Stimulated activated CD4-positive, alpha-beta T cell treated with anti-CD3 and anti-CD28 coated beads, Interleukin-12 subunit alpha, Interleukin-12 subunit beta, amount 100 ng/mL, for 24 hours (primary cell): ENCODE measurements at places on chromosomes 3 and 15.

DNA sequence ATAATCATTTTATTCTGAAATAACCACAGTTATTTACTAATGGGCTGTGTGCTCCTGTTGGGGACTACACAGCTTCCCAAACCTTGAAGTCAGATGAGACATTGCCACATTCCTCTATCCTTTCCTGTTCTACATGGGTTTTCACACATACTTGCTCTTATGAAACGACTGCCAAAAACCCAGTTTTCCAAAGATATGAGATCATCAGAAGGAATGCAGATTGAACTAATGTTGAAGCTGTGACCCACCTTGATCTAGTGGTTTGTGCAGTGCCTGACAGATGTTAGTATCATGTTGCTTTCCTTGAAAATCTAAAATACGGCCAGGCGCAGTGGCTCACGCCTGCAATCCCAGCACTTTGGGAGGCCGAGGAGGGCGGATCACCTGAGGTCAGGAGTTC, 144.6 kb downstream of the VGLL4 start:
- DNase-seq = no peak

- DNase-seq = no peak
Observed at GRCh38 chr3:53109190-53109589, 21.0 kb downstream of the RFT1 start.

- DNase-seq = no peak
Observed at GRCh38 chr15:98872774-98873173, 134.8 kb downstream of the PGPEP1L start.

DNA sequence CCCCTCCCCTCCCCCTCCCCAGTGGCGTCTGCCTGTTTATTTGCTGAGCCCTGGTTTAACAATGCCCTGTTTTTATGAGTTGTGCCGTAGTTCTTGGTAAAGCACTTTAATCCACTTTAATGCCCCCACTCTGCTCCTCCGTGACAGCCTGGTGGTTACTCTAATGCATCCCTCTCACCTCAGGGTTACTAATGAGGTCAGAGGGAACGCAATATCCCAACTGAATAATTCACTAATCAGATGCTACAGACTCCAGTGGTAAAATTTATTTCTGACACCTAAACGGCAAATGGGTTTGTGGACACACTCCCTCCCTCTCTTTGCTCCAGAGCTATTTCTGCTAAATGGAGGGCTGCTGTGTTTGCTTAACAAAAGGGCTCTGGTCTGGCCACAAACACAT, 26.1 kb upstream of the NTRK3 start:
- no peak for DNase-seq

DNA sequence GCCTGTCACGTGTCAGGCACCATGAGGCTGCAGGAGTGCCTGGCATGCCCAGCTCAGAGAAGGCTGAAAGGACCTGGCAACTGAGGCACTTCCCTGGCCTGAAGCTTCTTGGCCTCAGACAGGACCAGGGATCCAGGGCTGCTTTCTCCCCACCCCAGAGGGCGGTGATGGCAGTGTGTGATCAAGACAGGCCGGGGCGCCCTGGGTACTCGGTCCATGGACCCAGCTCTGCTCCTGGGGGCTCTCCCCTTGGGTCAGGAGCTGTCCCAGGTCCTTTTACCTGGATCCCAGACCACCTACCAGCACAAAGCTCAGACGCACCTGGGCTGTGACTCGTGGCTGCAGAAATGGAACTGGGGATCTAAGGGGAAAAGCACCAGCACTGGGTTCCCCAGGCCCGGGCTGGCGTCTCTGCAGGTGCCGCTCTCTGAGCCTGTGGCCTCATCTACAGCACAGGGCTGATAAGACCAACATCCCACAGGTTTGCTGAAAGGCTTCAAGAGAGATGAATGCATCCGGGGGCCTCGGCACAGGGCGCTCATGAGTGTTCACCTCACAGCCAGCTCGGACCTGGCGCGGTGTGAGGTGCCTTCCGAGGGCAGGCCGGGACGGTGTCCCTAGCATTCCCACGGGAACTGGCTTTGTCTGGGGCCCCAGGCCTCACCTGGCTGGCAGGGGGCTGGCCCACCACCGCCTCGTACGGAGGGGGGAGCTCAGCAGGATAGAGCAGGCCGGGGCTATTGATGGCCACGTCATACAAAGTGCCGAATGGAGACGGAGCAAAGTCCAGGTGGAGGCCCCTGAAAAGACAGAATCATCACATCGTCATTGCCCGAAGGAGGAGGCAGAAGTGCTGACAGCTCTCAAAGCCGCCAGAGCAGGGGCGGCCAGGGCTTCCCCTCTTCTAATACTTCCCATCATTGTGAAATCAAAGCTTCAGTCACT, 133.6 kb downstream of the NSMCE3 start:
- no peak for DNase-seq

DNA sequence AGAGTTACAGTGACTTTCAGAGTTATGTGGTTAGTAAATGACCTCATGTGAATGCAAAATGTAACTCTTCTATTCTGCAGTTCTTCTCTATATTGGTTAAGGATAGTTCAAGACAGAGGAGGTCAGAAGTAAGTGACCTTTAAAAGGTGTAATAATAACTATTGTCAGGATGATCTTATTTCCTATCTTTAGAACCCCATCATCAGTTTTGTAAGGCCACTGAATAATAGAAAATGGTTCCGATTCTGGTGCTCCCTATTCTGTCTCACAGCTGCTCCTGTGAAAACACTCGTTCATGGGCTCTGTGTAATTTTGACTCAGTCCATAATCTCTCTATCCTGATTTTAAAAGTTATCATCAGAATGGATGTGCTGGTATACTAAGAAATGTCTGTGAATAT, 463.3 kb downstream of the LPP start:
- DNase-seq = no peak

DNA sequence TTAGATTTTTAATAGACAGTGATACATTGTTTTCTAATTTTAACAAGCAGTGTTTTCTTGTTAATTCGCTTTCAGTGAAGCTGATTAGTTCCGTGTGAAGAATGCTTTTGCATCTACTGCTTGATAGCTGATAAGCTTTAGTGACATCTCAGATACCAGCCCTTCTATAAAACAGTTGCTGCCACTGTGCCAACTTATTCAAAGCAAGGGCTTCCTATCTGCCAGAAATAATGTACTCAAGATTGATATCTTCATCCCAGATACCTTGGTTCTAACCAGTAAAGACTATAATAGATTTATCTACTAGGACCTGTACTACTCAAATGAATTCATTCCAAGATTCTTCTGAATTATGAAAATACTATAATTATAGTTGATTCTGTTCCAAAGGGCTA, 30.4 kb downstream of the RARB start:
- DNase-seq = no peak
